NCI-H187 treated with DMSO at 0.1 percent for 48 hours (cell line): ENCODE measurements at places on chromosomes 13 and 19.

GRCh38 chr19:18700501-18701249 lies 17.2 kb downstream of the CRTC1 start:
- DNase-seq: peak; percentile 63

DNA sequence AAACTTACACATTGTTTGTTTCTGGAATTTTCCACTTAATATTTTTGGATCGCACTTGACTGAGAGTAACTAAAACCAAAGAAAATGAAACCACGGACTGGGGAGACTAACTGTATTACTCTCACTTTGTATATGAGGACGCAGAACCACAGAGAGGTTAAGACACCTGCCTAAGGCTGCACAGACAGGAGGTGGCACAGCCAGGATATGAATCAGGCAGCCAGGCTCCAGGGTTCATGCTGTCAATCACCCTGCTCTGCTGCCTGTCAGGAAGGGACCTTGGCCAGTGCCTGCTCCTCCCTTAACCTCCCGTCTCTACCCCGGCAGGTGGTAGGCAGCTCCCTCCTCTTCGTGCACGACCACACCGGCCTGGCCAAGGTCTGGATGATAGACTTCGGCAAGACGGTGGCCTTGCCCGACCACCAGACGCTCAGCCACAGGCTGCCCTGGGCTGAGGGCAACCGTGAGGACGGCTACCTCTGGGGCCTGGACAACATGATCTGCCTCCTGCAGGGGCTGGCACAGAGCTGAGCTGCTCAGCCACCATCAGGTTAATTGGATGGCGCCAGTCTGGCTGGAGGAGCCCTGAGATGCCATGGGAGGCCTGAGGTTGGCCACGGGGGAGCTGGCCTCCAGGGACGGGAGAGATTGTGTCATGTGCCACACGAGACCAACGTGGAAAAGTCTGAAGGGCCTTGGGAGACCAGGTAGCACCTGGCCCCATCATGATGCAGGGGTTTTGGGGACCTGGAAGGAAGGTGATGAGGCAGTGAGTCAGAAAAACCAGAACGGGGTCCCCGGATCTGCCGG lies 11.0 kb downstream of the ACTMAP start:
- no peak for DNase-seq

GRCh38 chr13:88704600-88705275 lies 1033.6 kb downstream of the SLITRK5 start:
- no peak for DNase-seq

DNA sequence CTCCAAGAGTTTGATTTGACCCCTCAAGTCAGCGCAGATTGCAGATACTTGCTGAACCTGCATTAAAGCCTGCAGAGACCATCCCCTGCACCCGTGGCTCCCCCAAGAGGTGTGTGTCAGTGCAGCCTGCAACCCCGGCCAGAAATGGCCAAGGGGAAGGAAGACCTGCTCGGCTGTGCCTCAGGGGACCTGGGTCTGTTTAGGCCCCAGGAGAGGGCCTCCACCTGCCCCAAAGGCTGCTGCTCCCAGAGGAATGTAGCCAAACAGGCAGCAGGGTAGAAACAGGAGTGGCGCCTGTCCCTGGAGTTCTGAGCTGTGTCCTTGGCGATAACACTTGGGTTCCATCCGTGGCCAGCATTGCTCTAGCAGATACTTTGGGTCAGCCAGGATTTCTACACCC lies 8.0 kb downstream of the POP4 start:
- DNase-seq: no peak

DNA sequence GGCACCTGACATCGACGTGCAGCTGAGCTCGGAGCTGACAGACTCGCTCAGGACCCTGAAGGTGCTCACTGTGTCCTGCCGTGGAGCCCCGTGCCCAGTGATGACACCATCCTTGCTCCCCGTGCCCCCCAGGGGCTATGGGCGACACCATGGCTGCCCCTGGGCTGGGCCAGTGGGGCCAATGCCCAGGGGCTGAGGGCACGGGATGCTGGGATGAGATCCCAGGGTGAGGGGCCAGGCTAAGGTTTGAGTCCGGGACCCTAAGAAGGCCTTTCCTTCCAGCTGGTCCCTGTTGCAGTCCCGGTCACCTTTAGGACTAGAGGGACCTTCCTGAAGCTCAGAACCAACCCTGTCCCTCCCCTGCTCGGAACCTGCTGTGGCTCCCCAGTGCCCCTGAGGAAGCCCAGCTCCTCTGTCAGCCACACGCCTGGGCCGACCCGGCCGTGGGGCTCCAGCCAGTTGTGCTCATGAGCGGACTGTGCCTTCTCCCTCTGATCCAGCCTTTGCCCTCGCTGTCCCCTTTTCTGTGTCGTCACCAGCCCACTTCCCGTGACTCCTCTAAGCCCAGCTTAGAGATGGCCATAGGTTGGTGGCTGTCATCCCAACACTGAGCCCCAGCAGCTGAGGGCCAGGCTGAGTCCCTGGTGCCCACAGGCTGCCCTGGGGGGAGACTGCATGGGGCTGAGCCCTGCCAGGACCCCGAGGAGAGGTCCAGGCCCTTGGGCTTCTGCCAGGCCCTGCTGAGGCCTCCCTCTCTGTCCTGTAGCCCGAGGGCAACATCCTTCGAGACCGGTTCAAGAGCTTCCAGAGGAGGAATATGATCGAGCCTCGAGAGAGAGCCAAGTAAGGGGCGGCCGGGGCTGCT lies 10.6 kb downstream of the NOP53 start:
- DNase-seq: no peak

GRCh38 chr19:49359851-49360820 lies 2.1 kb downstream of the TEAD2 start:
- no peak for DNase-seq

GRCh38 chr19:52214241-52214640 lies 24.4 kb downstream of the PPP2R1A start:
- DNase-seq: no peak

DNA sequence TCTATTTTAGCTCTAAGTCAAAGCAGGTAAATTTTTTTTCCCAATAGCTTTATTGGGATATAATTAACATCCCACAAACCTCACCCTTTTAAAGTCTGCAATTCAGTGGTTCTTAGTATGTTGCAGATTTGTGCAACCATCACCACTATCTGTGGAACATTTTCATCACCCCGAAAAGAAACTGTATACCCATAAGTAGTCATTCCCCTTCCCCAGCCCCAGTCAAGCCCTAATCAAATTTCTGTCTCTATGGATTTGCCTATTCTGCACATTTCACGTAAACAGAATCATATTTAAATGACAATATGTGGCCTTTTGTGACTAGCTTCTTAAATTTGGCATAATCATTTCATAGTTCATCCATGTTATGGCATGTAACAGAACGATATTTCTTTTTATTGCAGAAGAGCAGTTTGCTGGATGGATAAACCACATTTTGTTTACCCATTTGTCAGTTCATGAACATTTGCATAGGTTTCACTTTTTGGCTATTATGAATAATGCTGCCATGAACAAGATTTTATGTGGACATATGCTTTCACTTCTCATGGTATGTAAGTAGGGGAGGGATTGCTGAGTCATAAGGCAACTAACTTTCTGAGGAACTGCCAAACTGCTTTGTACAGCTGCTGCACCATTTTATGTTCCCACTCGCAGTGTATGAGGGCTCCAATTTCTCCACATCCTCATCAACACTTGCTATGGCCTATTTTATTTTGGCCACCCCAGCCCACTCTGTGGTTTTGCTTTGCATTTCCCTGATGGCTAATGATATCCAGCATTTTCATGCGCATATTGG lies 10.9 kb downstream of the SLC46A3 start:
- DNase-seq: no peak

- DNase-seq: no peak
Observed at GRCh38 chr13:24605923-24606372, 74.3 kb upstream of the ATP12A start.

DNA sequence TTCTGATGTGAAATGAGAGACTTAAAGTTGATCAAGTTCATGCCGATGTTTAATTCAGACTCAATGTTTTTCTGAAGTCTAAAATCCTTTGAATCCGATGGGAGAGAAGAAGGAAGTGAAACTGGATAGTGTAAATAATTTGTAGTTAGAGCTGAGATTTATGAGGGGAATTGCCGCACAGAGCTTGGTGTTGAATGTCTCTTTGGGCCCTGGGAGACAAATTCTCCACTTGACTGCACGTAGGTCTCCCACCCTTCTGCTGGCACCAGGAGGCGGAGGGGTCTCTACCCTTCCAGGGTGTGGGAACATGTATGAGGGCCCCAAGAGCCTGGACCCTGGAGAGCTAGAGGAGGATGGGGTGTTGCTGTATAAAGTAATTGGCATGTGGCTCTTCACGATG lies 140.8 kb upstream of the SERP2 start:
- DNase-seq: no peak

GRCh38 chr19:37990362-37990761 lies 83.4 kb downstream of the SIPA1L3 start:
- no peak for DNase-seq

DNA sequence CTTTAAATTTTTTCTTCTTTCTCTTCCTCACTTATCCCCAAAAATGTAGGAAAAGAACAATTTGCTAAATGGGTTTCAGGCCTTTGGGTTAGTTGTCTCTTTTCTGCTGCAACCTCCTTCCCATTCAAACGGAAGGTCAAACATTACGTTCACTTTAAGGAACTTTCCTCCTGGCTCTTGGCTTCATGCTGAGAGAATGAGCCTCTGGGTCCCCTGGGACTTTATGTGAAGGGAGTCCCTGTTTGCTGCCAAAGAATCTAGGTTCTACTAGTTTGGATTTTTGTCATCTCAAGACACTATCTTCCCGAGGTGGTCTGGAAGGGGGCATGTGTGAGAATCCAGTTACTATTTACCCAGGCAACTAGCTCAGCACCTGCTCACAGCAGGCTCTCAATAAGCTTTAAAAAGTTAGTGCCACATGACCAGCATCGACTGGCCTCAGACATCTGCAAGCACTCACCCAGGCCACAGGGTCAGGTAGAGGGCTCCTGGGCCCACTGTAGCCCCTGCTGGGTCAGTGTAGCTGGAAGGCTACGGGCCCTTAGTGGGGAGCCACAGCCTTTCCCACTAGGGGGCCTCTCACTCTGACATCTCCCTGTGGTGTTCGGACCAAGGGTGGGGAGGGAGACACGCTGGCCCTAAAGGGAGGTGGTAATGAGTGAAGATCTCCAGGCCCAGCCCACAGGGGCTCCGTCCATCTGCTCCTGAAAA lies 40.5 kb downstream of the FAM124A start:
- no peak for DNase-seq

- no peak for DNase-seq
Observed at GRCh38 chr19:45450012-45450333, 17.8 kb upstream of the FOSB start.

DNA sequence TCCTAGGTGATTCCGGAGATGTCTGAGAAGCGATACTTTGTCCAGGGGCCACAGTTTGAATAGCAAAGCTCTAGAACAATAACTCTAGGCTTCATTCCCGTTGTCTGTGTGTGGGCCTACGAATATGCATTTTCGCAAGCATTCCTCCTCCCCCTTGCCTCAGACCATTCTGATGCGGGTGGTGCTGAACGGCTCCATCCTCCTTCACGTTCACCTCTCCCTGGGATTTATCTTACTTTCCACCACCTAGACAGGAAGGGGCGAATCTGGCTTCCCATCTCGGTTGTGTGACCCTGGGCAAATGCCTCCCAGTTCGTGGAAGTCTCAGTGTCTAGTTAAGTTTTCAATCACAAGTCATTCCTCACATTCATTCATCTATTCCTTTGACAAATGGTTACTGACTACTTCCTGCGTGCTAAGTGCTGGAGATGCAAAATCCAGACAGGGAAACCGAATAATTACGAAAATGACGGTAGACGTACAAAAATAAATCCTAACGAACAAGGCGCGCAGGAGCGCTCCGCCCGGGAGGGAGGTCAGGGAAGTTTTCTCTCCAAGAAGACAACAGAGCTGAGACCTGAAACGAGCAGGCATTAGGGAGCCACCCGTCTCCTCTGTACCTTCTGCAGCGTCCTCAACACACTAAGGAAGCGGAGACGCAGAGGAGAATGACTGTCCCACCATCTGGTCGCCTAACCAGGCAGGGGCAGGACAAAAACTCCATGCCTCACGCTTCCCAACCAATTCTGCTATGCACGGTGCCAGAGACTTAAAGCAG lies 1.3 kb upstream of the CNOT3 start:
- no peak for DNase-seq

GRCh38 chr19:18662972-18663732 lies 20.3 kb upstream of the CRTC1 start:
- no peak for DNase-seq

DNA sequence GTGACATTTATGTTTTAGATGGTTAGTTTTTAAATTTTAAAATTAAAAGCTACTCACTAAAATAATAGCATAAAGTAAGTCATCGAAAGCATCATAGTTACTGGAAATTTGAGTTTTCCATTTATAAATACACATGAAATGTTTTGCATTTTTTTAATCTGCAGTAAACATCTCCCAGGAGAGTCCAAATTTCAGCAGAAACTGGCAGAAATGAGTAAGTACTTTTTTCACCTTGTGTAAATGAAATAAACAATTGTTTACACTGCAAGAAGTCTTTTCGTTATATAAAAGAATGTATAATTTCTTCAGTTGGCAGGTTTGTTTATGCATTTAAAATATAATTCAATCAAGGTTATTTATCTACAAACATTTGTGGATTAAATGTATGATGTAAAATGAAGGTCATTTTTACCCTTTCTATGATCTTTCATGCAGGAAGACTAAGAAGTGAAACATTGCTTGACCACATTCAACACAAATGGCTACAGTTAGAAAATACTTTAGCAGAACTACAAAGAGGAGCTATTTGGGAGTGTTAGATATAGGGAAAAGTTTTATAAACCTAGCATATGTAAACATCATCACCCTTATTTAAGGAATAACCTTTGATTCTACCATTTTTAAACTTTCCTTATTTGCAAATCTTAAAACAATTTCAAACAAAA lies 55.6 kb downstream of the RCBTB2 start:
- no peak for DNase-seq

GRCh38 chr13:31046711-31047279 lies 114.3 kb downstream of the TEX26 start:
- DNase-seq: peak; percentile 72

DNA sequence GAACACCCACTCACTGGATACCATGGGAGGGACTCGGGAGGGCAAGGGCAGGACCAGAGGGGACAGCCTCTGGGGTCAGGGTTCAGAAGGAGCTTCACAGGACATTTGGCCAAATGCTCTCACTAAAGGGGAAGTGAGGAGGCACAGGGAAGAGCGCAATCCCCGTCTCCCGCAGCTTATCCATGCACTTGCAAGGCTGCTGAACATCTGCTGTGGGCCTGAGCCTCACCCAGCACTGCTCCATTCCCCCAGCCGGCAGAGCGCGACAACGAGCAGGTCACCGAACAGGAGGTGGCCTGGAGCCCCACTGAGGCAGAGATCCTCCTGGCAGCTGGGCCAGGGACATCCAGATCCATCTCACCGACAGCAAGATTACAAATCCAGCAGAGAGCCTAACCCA lies 23.3 kb downstream of the ELAVL1 start:
- no peak for DNase-seq

- DNase-seq: no peak
Observed at GRCh38 chr13:75418186-75418843, 63.7 kb downstream of the TBC1D4 start.

- DNase-seq: no peak
Observed at GRCh38 chr13:114122591-114123211, 9.7 kb downstream of the RASA3 start.

GRCh38 chr13:71759651-71760511 lies 107.1 kb downstream of the DACH1 start:
- no peak for DNase-seq
